Neural crest cell (in vitro differentiated cells): ENCODE measurements at places on chromosomes 12 and 14.
A peak's percentile ranks its signal among the peaks of the same experiment; 100 is the strongest.

DNA sequence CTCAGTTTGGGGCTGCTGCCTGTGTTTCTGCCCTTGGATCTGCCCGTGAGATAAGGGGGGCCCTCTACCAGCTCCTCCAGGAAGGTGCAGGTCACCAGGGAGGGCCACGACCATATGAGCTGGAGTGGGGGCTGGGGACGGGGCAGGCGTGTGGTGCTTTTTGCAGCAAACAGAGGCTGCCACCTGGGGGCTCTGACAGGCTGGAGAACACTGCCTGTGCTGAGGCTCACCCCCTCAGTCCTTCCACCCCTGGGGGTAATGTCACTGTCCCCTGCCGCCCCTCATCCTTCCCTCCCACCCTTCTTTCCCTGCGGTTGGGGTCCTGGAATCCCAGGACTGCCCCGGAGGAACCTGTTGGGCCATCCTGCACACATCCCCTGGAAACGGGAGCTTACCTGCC is 3.2 kb downstream of the PLD4 start:
- H3K27ac ChIP-seq = no peak overlapping the region
- DNase-seq = no peak
- no peak overlapping the region for H3K4me3 ChIP-seq
- H3K4me1 ChIP-seq = no peaks in the 10 kb centered on the region
- no peaks in the 10 kb centered on the region for H3K36me3 ChIP-seq
- H3K27me3 ChIP-seq = peaks cover 28% of the 10 kb centered on the region

DNA sequence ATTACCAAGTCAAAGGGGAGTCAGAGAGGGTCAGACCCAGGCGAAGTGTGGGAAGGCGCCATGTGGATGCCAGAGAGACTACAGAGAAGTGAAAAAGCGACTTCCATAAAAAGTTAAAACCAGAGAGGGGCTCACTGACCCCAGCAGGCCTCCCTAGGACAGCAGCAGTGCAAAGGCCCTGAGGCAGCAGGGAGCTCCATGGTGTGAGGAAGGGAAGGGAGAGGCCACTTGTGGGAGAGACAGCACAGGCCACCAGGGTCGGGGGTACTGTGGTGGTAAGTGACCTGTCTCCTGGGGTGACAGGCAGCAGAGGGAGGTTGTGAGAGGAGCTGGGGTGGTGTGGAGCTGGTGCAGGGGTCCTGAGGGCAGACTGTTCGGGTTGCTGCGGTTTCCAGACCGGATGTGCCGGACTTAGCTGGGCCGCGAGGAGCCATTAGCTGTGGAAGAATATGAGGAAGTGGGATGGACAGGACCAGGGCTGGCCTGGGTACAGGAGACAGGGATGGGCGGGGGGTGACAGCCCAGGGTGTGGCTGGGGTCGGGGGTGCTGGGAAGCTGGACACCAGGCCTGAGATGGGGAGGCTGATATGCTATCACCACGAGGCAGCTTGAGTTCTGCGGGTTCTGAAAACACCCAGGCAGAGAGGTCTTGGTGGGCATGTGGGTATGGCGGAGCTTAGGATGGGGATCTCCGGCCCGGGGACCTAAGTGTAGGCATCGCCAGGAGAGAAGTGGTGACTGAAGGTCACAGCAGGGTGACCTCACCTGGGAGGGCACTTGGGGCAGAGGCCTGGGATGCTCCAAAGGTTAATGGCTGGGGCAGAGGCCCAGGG is 22.7 kb downstream of the SETD1B start:
- peaks cover 14% of the 10 kb centered on the region for H3K36me3 ChIP-seq
- no peak overlapping the region for H3K4me3 ChIP-seq
- H3K4me1 ChIP-seq = no peaks in the 10 kb centered on the region

GRCh38 chr12:84637926-84638325 is 274.7 kb downstream of the SLC6A15 start:
- no peak overlapping the region for H3K27ac ChIP-seq
- no peaks in the 10 kb centered on the region for H3K27me3 ChIP-seq
- no peaks in the 10 kb centered on the region for H3K4me1 ChIP-seq
- H3K4me3 ChIP-seq = no peak overlapping the region
- H3K36me3 ChIP-seq = no peaks in the 10 kb centered on the region

DNA sequence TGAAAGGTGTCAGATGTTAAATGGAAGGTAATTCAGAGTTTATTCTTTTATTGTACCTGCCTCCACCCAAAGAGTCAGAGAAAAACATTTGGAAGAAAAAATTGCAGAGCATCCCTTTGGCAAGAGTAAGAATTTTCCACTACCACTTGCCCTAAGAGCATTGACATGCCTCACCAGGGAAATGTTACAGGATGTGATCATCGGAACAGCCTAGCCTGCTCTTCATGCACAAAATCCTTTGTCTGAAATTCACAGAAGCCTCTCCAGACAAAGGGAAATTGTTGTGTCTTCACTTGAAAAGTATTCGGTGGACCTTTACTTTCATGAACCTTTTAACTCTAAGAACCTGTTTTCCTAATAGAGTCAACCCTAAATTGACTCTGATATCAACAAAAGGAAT is 36.9 kb downstream of the ATP2A2 start:
- peaks cover 6% of the 10 kb centered on the region for H3K36me3 ChIP-seq
- H3K27ac ChIP-seq = peak overlapping the region; percentile 11
- DNase-seq = no peak
- peaks cover 22% of the 10 kb centered on the region for H3K4me1 ChIP-seq

DNA sequence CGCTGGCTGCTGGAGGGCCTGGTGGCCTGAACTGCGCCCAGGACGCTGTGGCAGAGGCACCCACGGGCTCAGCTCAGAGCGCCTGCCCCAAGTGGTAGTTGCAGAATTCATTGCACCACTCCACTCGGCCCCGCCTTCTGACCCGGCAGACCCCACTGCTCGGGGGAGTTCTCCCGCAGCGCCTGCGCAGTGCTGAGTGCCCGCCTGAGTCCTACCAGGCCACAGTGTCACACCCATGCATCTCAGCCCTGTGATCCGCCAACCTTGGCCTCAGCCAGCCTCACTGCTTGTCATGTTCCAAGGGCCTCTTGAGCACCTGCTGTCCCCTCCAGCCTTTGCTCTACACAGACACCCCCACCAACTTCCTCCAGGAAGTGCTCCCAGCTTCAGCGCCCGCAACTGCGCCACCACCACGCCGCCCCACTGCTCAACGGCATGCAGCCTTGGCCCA is 12.2 kb downstream of the DEGS2 start:
- no peaks in the 10 kb centered on the region for H3K4me1 ChIP-seq
- H3K27ac ChIP-seq = no peak overlapping the region
- DNase-seq = no peak
- no peak overlapping the region for H3K4me3 ChIP-seq
- no peaks in the 10 kb centered on the region for H3K36me3 ChIP-seq

GRCh38 chr12:92185052-92185451 is 39.4 kb upstream of the BTG1 start:
- no peak overlapping the region for H3K4me3 ChIP-seq
- peaks cover 6% of the 10 kb centered on the region for H3K4me1 ChIP-seq
- H3K36me3 ChIP-seq = no peaks in the 10 kb centered on the region
- no peak overlapping the region for H3K27ac ChIP-seq
- DNase-seq = no peak
- H3K27me3 ChIP-seq = no peaks in the 10 kb centered on the region
